ENCODE measurements at places on chromosomes 13 and 19. TPM values are rescaled to one million over a fixed set of nuclear protein-coding genes. Genes with fewer than 3 reads are reported as not detected.
A peak's percentile ranks its signal among the peaks of the same experiment; 100 is the strongest.

The CACNG8 gene
- total RNA-seq: 12.9 TPM

- DNase-seq: no peak
Measured at GRCh38 chr13:100627120-100627519, 38.5 kb upstream of the GGACT start.

The ZFP82 gene
- total RNA-seq: 11.5 TPM

The LILRA1 gene
- total RNA-seq: not detected

The BSG gene
- 353 TPM for total RNA-seq

The PEG3 gene
- total RNA-seq: not detected

The ZNF345 gene
- total RNA-seq: 9.6 TPM

DNA sequence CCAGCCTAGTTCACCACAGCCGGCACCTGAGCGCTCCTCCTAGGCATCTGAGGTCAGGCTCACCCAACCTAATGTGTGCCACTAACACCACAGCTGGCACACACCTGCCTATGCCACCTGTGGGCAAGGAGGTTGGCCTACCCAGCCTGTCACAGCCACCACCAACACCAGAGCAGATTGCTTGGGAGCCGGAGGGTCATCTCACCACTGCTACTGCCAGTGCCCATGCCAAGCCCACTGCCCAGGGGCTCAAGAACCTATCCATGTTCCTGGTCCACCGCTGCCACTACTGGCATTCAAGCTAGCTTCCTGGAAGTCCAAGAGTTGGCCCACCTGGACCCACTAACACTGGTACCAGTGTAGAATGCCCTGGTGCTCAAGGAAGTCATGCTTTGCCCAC, 42.5 kb downstream of the F2RL3 start:
- no peak for DNase-seq

GRCh38 chr19:39474139-39474620, 6.5 kb upstream of the TIMM50 start:
- peak; percentile 88 for DNase-seq

GRCh38 chr19:38848299-38849146, 1.3 kb downstream of the HNRNPL start:
- DNase-seq: no peak

The GPI gene
- total RNA-seq: 133 TPM

The TPRX2 gene
- not detected for total RNA-seq

DNA sequence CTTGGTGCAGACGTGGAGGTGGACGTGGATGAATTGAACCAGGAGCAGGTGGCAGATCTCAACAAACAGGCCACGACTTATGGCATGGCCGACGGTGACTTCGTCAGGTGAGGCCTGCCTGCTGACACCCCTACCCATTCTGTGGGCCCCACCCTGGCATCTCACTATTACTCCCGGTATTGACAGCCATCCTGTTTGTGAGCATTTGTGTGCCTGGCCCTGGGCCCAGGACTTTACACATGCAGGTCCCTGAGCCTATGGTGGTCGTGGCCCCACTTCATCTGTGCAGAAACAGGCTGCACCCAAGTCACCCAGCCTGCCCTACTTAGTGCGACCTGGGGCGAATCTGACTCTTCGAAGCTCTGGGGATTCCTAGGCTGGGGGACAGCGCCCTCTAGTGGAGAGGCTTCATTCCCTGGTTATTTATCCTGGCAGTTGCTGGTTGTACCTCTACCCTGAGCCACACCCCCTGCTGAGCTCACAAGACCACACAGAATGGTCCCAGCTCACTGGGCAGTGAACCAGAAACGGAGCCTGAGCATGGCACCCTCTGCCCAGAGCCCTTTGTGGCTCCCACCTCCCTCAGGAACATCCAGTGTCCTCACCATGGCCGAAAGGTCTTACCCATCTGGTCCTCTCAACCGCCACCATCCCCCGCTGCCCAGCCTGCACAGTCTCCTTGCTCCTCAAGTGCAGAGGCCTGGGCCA, 16.9 kb downstream of the ZNF296 start:
- peak; percentile 87 for DNase-seq

The SPPL2B gene
- 75.2 TPM for total RNA-seq

GRCh38 chr19:16595097-16595496, 22.9 kb upstream of the SLC35E1 start:
- no peak for DNase-seq

GRCh38 chr13:73599232-73600128, 534.7 kb downstream of the KLF12 start:
- no peak for DNase-seq

DNA sequence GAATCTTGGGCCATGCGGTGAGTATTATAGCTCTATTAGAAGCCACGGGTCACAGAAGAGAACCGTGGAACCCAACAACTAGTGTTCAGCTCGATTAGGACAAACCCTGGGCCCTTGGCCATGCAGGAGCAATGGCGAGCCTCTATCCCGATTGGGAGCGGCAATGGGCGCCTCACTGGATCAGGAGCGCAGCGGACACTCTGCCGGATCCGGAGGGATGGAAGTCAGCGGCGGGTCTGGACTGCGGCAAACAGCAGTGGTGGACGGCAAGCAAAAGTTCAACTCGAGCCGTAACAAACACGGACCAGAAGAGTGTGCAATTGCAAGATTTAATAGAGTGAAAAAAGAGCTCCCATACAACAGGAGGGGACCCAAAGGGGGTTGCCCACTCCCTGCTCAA, 1481.9 kb downstream of the PCDH9 start:
- no peak for DNase-seq

GRCh38 chr19:45854167-45854778, 8.7 kb downstream of the SYMPK start:
- DNase-seq: no peak

DNA sequence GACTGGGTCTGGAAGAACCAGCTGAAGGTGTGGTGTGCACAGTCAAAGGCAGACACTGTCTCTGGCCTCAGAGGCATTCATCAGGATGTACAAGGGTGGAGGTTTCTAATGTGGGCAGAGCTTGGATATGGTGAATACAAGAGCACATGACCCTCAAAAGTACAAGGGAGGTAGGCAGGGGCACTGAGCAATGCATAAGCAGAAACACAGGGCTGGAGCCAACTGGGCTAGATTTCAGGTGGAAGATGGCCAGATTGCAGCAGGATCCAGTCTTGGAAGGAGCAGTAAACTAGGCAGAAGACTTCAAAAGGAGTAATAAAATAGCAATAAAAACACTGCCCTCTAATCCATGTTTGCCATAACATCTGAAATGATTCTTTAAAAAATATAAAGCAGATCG, 417.1 kb downstream of the OLFM4 start:
- no peak for DNase-seq

DNA sequence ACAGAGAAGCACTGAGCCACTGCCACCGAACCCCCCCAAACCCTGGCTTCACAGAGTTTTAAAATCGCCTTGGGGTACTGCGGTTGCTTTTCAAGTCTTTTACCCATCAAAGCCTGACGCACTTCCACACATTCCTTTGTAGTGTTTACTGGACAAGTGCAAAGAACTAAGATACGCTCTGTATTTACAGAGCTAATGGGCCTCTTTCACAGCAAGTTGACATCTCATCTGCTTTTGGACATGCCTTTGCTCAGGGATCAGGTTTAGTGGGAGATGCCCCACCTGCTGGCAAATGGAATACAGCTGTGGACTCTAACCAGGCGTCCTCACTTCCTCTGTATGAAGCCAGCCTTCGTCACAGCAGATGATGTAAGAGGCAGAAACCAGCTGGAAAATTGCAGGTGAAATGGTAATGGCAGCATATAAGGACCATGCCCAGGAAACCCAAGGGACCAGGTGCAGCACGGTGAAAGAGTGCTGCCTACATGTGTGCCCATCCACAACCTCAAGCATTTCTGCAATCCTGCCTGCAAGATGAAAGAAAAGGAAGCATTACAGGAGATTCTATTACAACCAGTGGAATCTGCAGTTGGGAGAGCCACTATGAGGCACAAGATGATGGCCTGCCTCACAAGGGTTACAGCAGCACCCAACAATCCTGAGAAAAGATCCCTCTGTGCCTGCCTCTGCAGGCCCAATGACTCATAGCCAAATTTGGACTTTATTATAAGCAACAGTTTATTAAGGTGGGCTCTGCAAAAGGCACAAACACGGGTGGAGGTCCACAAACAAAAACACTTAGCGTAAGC, 34.7 kb downstream of the BRD4 start:
- DNase-seq: no peak

The KLK6 gene
- total RNA-seq: 0.67 TPM

The KCNJ14 gene
- 0.95 TPM for total RNA-seq

DNA sequence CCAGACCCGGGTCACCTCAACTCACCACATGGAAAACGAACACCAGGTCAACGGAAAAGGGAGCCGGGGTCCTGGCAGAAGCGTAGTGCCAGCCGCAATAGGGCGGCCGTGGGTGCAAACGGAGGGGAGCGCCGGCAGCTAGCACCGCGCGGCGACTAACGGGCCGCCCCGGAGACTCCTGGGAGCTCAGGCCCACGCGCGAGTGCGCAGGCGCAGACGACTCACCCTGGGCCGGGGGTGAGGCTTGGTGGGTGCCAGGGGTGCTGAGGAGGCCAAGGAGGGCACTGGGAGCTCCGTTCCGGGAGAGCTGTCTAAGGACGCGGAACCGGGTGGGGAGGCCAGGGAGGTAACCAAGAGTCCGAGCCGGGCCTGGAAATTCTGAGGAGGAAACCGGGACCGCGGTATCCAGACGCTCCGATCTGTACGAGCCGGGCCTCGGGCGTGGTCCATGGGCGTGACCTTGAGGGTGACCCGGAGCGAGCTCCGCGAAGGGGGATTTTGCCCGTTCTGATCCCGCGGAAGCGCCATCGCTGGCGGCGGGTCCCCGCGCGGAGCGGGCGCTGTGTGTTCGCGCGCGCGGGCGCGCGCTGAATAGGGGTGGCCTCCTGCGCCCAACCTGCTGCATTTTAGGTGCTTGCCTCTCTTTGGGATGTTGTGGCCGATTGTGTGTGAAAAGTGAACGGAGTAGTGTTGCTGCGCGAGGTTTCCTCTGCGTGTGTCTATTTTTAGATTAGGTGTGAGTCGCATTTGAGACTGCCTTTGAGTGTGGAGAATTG, at the start of gene ZNF382:
Gene ZNF382, plus strand, starts transcription at position 213 of the 776 bp plus-strand sequence. CDS start 4,602 bp downstream, outside the sequence.
- DNase-seq: peak; percentile 68

The FCHO1 gene
- total RNA-seq: 2.7 TPM

GRCh38 chr13:77698201-77699058, 943 bp downstream of the SLAIN1 start:
- peak; percentile 39 for DNase-seq
